CD4-positive, alpha-beta T cell treated with Interferon alpha-2 for 1 hour (primary cell): ENCODE measurements at places on chromosomes 1 and 21.
A peak's percentile ranks its signal among the peaks of the same experiment; 100 is the strongest.

DNA sequence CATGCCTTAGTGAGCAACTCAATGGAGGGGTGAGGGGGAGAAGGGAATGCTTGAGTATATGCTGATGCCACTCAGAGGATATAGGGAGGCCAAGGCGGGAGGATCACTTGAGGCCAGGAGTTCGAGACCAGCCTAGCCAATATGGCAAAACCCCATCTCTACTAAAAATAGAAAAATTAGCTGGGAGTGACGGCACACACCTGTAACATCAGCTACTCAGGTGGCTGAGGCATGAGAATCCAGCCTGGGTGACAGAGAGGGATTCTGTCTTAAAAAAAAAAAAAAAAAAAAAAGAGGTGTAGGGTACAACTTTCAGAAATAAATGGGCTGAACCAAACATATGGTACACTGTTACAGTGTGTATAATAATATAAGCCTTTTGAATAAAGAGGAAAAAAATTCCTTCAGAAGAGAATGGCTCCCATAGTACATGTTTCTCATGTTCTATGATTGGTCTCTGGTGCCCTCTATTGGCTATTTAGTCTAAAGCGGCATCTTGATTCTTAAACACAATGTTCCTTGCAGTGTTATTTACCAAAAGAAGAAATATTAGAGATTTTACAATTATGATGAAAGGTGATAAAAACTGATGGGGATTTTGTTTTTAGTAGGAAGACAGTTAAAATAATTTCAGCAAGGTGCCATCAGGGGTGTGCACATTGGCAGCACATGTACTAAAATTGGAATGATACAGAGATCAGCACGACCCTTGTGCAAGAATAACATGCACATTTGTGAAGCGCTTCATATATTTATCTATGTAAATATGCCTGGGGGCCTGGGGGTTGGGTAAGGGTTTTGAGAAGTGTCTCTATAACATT lies 109.8 kb downstream of the PATJ start:
- peak; percentile 68 for DNase-seq

GRCh38 chr1:227447531-227447990 lies 115.8 kb upstream of the ZNF678 start:
- no peak for DNase-seq

DNA sequence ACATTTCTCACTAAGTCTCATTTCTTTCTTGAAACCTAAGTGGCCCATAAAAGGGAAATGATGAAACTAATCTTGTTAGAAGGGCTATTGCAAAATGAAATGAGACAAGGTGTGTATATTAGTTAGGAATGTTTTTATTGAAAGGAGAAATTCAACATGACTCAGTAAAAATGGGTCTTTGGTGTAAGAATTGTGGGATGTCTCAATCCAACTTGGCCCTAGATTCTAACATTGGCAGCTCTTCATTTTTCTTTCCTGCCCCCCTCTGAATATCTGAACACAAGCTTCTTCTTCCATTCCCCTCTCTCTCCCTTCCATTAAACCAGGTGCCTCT lies 26.8 kb upstream of the TARBP1 start:
- DNase-seq, result no peak

DNA sequence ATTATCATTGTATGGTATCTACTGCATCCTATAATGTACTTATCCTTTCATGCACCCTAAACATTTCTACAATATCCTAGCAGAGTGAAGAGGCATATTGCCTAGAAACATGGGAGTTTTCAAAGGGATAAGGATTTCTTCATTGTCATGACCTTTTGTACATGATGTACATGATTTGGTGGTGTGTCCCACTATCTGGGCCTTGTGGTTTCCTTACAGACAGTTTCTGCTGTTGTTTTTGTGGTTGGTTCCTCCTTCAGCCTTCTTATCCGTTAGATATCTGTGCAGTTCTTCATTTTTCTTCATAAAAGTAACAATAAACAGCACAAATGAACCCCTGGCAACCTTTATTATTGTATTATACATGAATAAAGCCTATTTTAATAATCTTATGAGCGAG lies 70.4 kb upstream of the BACH1 start:
- DNase-seq, result no peak

DNA sequence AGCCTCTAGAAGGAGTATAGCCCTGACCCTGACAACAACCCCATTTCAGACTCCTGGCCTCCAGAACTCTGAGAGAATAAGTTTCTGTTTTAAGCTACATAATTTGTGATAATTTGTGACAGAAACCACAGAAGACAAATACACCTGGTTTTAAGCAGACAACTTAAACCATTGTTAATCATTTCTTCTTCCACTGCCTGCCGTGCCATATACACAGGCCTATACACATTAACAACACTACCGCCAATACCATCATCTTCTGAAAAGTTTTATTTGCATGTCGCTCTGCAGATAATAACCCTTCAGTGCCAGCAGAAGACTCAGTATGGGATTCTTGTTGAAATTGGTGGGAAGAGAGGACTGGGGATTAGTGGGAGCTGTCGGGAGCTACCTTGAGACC lies 39.9 kb upstream of the KRTAP19-8 start:
- DNase-seq, result no peak

DNA sequence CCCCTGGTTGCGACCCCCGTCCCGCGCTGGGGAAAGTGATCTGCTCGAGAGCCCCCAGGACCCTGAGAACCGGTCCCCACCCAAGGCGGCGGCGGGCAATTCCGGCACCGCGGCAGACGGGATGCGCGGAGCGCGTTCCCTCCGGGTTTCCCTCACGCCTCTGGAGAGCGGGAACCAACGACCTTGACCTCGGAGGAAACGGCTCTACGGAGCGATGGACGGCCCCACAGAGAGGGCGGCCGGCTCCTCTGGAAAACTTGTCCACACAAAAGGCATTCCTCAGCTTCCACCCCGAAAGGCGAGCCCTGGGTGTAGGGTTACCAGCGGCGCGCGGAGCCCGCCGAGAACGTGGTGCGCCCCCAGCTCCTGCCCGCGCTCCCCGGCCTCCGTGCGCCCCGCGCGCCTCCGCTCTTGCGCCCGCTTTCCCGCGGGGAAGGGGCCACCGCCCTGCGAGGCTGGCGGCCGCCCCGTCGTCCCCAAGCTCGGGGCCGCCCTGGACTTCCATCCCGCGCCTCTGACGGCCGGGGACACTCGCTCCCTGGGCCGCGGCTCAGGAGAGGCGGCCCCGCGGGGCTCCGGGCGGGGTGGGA lies 391 bp upstream of the KIAA1614 start:
- no peak for DNase-seq

DNA sequence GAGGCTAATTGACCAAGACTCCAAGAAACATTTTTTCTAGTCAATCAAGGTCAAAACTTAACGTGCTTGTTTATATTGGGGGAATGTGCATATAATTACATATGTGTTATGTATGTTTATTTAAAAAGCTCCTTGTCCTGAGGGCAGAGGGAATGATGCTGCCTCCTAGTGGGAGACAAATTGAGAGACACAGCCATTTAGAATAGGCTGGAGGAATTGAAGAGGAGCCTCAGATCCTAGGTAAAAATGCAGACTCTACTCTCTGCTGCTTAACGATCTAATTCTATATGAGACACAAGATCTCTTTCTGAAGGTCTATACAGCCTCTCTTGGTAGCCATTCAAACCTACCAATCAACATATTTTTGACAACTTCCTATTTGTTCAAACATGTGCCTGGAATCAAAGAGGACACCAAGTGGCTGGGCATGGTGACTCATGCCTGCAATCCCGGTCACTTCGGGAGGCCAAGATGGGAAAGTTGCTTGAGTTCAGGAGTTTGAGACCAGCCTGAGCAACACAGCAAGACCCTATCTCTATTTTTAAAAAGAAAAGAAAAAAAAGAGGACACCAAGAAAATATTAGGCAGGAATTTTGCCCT lies 136.6 kb upstream of the ZNF648 start:
- no peak for DNase-seq
